Amniotic stem cell (primary cell): ENCODE measurements at places on chromosomes 11 and 22.

- no peak for DNase-seq
Measured at GRCh38 chr22:50165436-50166123, 5.0 kb upstream of the PANX2 start.

DNA sequence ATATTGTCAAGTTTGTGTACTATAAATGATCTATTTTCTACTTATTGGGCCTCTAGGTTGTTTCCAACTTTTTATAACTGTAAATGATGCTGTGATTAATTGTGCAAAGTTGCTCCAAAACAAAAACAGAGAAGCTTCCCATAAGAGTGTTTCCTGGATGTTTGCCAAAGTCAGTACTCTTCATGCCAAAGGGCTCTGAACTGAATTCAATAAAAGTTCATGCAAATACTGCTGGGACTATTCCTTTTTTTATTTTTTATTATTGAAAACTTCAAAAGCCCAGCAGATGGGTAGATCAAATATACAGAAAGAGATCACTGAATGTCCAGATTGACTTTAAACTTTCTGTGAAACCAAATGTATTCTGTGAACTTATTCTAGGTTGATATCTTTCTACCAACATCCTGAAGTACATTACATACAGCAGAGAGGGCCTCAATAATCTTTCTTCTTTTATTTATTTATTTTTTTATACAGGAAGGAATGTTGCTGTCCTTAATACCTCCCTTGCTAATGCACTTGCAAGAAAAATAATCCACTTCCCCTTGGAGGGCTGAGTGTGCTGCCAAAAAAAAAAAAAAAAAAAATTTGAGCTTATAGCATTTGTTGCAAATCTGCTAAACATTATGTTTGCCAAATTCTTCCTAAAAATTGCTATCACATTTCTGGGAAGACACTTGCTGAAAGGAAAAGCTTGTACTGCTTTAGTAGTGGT lies 53.0 kb downstream of the CTSC start:
- DNase-seq, result no peak

DNA sequence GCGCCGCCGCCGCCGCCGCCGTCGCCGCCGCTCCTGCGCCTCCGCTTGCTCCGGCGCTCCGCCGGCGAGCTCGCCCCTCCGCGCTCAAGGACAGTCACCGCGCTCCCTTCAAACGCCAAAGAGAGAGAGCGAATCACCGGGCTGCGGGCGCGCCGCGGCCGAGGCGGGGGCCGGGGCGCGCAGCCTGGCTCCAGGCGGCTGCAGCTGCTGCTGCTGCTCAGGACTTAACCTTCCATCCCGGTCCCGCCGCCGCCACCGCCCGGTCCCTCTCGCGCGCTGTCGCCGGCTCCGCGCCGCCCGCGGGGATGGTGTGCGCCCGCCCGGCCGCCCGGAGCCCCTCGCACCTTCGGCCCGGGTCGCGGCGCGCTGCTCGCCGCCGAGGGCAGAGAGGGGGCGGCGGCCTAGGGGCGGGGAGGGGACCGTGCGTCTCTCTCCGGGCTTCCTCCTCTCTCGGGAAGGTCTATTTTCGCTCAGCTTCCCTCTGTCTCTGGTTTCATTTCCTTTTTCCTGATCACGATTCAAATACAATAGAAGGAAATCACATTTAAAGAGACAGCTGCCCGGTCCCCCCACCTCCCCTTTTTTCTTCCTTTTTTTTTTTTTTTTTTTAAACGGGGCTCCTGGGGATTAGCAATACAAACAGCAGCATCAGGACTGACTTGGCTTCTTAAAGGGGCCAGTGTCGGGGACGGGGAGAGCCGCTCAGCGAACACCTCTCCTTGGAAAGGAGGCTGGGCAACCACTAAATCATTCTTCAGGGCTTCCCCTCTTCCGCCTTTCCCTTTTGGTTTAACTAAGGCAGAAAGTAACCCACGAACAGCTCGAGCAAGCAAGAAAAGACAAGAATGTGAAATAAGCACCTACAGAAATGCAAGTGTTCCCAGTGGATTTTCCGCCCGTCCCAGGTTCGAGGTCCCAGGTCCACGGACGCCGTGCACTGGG lies 22.1 kb downstream of the LMO2 start:
- DNase-seq, result no peak

- DNase-seq, result no peak
Measured at GRCh38 chr11:18329196-18329870, 7.0 kb downstream of the GTF2H1 start.

DNA sequence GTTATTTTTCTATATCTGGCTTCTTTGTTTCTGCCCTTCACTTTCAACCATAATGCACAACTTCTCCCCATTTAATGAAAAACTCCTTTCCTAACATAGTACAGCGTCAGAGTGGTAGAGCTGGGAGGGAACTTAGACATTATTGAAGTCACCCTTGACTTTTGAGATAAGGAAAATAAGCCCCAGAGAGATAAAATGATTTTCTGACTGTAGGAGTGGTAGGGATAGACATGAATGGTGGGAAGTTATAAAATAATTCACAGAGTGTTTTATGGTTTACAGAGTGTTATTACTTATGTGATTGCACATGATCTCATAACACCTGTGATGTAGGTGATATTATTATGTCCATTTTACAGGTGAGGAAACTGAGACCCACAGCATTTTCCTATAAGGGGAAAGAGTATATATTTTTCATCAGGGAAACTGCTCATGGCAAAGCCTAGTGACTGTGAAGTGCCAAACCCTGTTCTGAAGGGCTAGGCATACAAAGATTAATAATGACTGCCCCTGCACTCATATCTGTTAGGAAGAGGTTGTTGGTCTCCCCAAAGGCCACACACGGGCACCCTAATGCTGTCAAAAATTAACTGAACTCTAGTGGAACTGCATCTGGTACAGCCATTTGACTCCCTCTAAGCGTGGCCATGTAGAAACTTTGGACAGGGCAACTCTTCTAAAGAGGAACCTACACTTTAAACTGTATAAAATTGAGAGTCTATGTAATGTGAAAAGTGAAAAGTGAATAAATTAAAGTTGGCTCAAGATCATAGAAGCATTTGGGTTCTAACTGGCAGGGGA lies 61.1 kb upstream of the PICALM start:
- no peak for DNase-seq

DNA sequence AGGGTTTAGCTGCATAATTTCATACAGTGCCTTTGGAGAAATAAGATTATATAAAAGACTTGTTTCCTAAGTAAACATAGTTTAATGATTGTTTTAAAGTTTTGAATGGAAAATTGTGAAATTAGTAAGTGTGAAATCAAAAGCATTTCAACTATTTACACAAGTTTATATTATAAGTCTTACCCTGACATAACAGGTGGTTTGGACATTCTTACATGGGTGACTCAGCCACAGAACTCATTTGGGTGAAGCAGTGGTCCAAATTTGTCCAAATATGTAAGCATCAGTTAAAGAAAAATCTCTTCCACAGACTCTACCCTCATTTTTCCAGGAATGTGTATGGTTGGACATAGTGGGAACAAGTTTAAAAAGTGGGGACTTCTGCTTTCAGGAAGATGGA lies 68.0 kb downstream of the USP47 start:
- DNase-seq, result no peak

- no peak for DNase-seq
Measured at GRCh38 chr11:77502346-77502905, 28.5 kb upstream of the PAK1 start.

DNA sequence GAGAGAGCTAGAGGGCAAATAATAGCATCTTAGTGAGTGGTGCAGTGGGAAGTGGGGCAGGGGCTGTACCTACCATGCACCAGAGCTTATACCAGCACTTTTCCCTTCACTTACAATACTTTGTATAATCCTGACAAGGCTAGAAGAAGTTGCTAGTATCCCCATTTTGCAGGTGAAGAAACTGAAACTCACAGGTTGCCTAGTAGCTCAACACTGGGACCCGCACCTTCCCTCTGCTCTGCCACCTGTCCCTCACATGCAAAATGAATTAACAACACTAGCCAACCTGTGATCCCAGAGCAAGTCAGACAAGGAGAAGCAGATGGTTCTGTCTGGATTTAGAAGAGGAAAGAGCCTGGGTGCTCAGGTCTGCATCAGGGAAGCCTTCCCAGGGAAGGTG lies 510.4 kb downstream of the BUD13 start:
- DNase-seq, result no peak

DNA sequence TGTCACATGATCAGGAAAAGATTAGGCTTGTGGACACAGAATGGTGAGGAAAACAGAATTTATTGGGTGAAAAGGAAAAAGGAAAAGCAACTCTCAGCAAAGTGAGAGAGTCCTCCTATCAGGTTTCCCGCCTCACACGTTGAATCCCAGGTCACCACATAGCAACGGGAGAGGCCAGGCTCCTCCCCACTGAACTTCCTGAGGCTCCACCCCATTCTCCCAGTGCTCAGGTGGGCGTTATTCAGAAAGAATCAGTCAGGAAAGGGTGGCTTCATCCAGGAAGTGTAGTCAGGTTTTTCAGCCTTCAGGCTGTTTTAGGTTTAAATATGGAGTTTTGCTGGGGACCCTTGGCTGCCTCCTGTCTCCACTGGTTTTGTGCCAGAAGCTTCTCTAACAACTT lies 66.9 kb downstream of the SPON1 start:
- DNase-seq, result no peak

DNA sequence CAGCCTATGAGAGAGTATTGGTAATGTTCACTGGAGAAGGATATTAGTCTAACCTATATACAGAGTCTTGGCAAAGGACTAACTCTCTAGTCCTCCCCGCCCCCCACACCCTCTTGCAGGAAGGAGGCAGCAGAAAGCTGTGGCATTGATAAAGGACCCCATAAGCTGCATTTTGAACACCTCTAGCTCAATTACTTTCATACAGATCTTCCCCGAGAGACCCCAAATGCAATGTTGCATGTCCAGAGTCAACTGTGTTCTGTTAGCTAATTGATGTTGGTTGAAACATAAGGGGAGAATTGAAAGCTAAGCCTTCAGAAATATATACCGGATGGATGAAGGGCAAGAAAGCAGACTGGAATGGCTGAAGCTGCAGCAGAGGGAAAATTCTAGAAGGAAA lies 2.8 kb downstream of the MAP6 start:
- DNase-seq, result no peak

DNA sequence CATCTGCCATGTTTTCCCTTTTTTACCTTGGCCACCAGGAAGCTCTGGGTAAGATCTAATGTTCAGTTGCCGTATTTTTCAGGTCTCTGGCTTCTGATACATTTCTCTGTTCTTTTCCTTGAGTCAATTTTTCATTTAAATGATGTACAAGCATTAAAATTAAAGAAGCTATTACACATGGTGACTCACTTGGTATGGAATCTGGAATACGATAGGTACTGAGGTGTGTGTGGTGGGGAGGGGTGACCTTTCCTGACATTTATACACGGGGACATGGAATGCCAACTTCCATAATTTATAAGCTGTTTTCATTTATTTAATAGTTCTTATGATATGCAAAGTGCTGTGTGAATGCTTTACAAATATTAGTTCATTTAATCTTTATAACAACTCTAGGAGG lies 47.8 kb upstream of the ALX4 start:
- DNase-seq, result no peak

DNA sequence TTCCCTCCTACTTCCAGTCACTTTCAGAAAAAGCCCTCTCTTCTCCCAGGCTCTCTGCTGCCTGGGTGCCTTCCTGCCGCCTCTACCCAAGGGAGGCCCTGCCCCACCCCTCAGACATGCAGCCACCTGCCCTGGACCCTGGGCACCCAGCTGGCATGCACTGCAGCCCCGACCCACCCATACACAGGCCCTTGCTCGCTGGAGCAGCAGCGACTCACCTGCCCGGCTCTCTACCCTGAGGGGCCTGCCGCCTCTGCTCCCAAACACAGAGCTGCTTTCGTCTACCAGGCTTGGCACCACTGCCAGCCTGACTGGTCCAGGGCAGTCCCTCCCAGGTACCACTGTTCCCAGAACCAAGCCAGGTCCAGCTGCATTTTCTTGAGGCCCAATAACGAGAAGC lies 1.2 kb upstream of the TSSK2 start:
- DNase-seq, result no peak

GRCh38 chr11:48013269-48013901 lies 33.0 kb downstream of the PTPRJ start:
- DNase-seq, result no peak

DNA sequence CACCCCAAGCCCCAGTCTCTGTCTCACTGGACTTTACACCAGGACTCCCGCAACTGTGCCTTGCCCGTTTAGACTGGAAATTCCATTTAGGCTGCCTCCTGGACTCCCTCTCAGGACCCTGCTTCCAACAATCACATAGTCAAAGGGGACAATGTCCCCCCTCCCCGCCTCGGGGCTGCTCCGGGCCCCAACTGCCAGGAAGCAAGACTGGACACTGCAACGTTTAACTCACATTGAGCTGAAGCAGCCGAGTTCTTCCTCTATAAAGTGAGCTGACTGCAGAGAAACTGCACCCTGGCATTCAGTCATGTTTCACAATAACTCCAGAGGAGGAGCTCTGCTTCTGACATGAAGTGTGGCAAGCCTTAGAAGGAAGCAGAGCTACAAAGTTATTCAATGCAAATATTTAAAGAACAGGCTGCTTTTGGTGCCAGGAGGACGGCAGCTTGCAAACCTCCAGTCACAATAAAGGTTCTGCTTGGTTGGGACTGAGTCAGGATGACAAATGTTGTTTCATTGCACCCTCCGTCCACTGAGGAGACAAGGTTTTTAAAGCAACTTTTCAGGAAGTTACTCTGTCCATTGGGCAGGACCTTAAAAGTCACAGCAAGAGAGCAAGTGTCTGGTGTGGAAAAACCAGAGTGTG lies 19.9 kb downstream of the PACSIN2 start:
- peak; percentile 86 for DNase-seq

GRCh38 chr22:45692549-45692948 lies 20.9 kb downstream of the ATXN10 start:
- DNase-seq, result no peak

DNA sequence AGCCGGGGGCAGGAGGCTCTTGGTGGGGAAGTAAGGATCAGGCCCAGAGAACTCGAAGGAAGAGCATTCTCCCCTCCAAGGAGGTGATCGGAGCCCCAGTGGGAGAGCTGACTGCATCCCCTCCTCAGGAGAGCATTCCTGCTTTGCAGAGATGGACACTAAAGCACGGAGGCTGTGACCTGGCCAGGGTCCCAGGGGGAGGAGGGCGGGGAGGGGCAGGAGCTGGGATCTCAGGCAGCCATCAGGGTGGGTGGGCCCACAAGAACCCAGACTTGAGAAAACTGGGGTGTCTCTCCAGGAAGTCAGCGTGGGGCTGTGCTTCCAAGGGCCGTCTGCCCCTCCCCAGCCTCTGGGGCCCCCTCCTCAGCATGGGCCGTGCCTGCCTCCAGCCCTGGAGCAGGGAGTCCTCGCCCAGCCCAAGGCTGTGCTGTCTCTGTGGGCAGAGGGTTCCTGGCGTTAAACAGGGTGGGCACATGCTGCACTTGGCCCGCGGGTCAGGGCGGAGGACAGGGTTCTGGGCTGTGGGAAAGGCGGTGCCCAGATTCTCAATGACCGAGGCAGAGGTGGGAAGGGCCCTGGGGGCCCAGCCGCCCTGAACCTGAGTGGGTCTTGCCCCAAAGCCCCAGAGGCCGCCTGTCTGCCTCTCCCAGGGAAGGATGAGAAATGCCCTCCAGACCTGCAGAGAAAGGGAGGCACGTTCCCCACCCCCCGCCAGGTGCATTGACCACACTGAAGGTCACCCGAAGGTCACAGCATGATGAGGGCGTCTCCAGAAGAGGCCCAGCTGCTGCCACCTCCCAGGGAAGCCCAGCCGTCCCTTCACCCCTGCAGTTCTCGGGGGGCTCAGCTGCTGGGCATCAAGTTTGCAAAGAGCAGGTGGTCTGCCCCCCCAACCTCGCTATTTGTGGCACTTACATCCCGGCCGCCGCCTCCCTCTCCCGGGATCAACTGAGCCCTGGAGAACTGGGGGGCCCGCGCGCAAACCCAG lies 643 bp downstream of the CEND1 start:
- no peak for DNase-seq

- DNase-seq, result no peak
Measured at GRCh38 chr11:67612751-67613150, 6.0 kb downstream of the NDUFV1 start.
